ENCODE measurements at places on chromosomes 4 and X. TPM values are rescaled to one million over a fixed set of nuclear protein-coding genes. Genes with fewer than 3 reads are reported as not detected.
A peak's percentile ranks its signal among the peaks of the same experiment; 100 is the strongest.

Gene GAGE12E
- not detected for total RNA-seq

Gene TNIP3
- 0.06 TPM for total RNA-seq

DNA sequence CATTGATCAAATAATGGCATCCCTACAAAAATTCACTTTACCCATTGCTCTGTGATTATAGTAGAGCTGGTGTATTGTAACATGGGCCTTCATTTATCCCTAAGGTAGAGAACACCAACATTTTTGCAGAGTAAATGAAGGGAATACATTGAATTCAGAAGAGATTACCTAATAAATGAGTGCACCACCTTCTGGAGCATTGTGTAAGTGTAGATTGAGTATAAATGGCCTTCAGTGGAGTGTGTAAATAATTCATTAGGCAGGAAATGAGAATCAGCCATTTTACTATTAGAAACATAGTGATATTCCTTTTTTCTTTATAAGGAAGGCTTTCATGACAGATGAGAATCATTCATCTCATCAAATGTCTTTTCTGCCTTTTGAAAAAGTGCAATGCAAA is 155.8 kb downstream of the FAM47B start:
- DNase-seq = peak; percentile 8

DNA sequence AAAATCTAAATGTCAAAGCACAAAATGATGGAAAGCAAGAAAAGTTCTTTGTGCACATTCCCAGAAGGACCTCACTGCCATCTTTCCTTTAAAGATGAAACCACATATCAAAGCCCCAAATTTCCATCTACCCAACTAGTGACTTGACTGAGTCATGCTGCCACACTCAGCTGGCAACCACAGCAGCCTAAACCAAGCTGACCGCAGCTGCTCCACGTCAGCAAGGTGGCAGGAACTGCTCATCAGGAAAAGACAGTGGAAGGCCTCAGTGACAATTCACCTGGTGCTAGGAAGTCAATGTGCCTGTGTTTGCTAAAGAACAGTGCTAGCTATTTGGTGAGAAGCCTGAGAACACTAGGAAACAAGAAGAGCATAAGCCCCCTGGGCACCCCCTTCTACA is 26.1 kb downstream of the ACOX3 start:
- no peak for DNase-seq

- no peak for DNase-seq
Observed at GRCh38 chr4:3792813-3793212, 26.6 kb downstream of the ADRA2C start.
